Stimulated activated CD4-positive, alpha-beta T cell treated with anti-CD3 and anti-CD28 coated beads, Interleukin-4, amount 100 ng/mL, for 48 hours (primary cell): ENCODE measurements at places on chromosomes 2 and 18.

DNA sequence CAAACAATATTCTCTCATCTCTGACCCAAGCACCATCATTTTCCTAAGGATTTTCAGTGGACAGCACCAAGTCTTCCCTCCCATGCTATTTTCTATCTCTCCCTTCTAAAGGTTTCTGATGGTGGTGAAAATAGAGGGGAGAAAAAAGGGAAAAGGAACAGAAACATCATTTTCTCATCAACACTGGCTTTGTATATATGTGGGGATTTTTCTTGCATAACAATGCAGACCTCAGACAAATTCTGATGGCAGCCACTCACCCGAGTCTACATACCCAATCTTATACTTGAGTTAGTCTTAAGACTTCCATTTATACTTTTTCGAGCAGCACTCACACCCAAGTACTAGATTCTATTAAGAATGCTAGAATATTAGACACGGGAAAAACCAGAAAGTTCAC lies 95.8 kb downstream of the TMEM163 start:
- DNase-seq = no peak

GRCh38 chr2:241378816-241379215 lies 22.7 kb downstream of the FARP2 start:
- DNase-seq = no peak

- no peak for DNase-seq
Observed at GRCh38 chr2:31052284-31052683, 86.0 kb downstream of the GALNT14 start.

DNA sequence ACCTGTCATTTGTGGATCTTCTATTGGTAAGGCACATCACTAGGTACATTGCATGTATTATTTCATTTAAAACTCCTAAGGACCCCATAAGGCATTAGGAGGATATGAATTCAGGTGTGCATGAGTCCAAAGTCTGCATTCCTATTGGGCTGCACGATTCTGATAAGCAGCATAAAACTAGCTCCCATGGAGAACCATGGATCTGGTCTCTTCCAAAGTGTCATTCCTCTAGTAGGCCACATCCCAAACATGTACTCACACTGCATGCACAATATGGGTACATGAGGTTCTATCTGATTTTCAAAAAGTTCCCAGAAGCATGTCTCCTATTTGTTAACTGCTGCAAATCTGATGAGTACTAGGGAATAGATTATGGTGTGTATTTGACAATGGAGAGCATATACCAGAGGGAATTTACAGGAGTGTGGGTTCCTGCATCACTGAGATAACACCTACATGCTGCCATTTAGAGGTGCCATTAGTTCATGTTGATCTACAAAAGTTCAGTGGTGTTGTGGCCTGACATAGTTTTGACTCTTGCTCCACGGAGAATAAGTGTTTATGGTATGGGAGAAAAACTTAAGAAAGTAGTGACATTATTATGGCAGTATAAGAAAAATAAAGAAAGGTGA lies 11.3 kb downstream of the CYTIP start:
- no peak for DNase-seq

DNA sequence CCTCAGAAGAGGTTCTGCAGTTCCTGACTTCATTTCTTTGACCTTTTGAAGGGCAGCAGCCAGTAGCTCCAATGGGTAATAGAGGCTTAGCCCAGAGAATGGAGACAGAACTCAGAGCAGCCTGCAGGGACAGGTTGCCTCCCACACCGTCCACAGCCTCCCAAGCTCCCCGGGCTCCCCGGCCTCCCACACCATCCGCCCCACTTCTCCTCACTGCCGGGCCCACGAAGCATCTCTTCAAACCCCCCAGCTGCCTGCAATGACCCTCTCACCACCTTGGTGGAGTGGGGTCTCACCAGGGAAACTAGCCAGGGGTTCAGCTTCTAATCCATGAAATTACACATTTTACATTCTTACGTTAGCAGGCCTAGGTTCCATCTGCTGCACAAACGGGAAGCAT lies 652.0 kb upstream of the SALL3 start:
- DNase-seq = no peak

DNA sequence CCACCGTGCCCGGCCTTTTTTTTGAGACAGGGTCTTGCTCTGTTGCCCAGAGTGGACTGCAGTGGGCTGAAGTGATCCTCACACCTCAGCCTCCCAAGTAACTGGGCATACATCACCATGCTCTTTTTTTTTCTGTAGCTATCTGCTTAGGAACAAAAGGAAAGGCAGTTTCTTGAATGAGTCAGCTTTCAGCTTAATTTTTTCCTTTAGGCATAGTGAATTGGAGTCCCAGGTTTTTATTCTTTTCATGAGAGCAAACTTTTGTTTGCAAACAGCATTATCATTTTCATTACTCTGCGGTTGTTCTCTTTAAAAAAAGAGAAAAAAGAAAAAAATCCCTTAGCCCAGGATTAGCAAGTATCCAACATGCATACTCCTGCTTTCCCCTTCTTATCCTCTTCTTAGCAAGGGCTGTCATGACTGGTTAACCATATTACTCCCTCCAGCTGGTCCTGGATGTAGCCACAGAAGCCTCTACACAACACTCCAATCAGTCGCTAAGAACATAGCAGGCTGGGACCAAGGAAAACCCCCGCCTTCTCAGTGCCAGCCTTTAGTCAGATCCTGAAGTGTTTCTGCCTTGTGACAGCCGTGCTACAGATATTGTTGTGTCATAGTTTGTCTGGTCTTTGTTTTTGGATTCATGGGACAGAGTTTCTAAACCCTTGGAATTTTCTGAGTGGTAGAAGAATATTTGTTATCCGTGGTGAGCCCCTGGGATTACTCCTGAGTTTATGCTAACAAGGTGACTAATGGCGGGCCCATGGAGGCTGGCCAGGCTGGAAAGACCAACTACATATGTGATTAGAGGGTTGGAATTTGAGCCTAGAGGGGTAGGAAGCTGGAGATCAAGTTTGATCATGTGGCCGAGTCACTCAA lies 23.3 kb upstream of the ST3GAL5 start:
- no peak for DNase-seq

DNA sequence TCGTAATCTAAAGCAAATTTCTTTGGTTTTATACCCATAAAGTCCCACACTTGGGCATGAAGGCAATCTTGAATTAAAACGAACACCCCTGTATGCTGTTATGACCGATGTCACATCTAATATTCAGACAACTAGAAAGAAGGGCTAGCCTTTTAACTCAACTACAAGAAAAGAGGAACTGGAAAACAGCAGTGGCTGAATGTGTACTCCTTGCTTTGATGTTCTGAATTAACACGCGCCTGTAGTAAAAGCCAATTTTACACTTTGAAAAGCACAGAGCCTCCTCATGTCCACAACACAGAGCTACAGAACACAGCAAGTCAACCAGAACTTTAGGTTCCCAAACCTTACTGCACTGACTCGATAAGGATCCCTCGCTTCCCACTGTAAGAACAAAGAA lies 147.6 kb downstream of the HDAC4 start:
- DNase-seq = no peak

- no peak for DNase-seq
Observed at GRCh38 chr2:26988058-26988860, 17.8 kb downstream of the MAPRE3 start.

GRCh38 chr2:47041063-47041462 lies 114.0 kb downstream of the STPG4 start:
- no peak for DNase-seq

- no peak for DNase-seq
Observed at GRCh38 chr18:10860928-10861327, 288.4 kb downstream of the PIEZO2 start.

DNA sequence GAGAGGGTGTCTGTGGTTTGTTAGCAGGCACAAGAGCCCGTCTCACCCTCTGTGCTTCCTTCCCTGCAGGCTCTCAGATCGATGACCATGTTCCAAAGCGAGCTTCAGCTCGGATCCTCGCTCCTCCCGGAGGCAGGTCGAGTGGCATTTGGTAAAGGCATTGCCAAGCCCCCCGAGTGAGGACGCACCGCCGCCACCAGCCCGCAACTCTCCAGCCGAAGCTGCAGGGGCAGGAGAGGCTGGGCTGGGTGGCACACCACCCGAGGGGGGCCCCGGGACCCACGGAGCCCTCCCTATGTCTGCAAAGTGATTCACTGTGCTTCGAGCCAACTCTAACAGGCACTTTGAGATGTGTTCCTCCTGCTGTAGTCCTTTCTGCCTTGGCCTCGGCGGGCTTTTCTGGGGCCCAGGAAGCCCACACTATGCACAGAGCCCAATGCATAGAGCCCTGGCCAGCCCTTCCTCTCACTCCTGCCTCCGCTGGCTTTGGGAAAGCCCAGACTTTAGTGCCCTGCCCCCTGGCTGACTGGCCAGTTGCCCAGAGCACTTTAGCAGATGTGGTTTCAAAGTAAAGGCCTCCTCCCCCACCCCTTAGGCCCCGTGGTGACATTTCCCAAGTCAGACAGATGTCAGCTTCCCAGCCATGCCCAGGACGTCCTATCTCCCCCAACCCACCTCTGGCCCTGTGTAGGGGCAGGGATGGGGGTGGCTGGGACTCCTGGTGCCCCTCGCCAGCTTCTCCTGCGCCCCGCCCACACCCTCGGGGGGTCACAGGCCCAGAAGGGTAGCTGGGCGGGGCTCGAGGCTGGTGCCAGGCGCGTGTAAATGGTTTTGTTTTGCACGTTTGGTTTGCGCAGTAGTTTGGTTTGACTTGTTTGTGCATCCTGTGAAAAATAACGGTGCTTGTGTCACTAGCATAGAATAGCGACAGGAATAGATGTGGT lies 23.3 kb upstream of the MAPRE3 start:
- no peak for DNase-seq

DNA sequence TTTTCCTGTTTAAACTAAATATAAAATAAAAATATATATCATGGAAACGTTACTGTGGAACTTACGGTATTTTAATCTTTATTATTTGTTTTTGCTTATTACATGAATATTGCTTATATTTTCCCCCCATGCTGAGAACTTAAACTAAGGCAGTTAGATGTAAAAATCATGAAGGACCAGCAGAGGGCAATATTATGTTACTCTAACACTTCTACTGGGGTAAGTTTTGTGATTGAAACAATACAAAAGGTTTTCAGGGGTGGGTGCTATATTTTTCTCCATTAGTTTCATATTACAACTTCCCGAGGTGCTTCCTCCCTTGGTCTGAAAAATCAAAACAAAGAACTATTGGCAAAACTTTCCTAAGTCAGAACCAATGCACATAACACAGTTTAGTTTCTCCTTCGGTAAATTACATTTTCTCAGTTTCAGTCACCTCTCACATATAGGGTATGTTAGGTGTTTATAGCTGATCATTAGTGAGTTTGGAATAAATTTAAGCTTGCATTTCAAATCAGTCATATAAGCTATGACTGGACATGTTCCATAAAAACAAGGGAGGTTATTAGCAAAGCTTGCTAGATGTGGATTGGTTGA lies 54.8 kb downstream of the ZNF407 start:
- no peak for DNase-seq

DNA sequence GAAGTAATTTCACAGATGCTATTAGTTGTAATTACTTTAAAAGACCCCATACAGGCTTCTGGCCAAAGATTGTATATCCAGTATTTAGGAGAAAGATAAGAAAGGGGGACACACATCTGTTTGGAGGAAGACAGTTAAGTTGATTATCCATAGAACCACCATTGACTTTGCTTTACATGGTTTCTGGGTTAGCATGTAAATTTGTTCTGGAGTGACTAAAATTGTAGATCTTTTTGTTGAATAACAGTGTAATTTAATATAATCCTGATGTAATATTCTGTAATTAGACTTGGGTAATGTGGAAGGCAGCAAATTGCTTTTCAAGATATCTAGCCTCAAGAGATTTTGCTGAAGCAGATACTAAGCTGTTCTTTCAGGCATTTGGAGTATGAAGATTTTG lies 17.2 kb downstream of the COMMD1 start:
- DNase-seq = no peak

GRCh38 chr18:65754121-65754520 lies 3.3 kb downstream of the CDH7 start:
- no peak for DNase-seq

DNA sequence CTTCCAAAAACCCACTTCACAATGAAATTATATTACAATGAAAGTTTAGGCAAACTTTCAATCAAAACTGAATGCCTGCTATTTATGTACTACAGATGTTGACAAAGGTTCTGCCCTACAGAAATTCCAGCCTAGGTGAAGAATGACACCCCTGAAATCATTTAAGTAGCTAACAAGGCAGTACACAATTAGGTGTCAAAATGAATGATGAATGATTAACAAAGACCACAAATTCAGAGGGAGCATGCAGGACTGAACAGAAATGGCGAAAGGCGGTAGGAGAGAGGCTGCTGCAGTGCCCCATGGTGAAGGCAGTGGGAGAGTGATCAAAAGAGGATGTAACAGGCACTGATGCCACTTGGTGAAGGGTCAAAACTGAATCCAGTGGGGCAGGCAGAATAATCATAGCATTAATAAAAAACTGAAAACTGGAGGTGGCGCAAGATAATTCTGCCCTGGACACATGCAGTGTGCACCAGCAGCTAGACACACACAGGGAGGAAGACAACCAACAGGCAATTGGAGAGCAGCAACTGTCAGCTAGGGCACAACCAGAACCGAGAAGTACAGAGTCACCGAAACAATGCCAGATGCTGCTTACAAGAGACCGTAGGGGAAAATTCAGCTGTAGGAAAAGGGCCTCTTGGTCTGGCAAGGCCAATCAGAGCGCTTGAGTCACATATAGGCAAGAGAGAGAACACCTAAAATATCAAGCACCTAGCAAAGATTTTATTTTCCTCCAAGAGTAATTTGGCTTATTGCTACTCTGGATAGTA lies 4.5 kb downstream of the TMEM131 start:
- no peak for DNase-seq

DNA sequence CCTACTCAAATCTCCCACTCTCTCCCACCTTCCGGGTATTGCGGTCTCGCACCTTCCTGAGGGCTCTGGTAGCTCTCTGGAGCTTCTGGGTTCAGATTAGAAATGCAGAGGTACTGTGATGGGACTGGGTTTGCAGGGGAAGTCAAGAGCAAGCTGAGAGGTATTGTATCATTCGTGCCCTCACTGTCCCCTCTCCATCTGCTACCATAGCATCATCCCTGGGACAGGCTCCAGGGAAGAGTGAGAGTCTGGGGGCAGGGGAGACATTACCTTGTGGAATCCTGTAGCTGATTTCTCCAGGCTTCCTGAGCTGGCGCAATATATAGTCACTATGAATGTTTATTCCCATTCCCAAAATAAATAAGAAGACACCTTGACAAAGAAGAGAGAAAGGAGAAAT lies 49.6 kb downstream of the SRD5A2 start:
- DNase-seq = no peak

- DNase-seq = no peak
Observed at GRCh38 chr2:229340086-229340760, 69.1 kb upstream of the PID1 start.

DNA sequence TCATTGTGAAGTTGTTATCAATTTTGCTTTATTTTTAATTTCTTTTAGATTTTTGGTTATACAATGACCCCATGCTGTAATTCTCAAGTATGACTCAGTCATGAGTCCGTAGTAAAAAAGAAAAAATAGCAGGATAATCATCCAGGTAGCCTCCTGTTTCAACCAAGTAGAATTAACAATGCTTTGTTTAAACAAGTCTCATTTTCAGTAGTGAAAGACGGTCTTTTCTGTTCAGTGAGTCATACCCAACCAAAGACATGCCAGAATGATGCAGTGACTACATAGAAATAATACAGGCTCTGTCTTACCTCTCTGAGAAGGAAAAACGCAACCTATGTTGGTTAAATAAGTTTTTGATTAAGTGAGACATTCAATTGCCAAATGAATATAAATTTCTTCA lies 67.8 kb upstream of the DSC1 start:
- DNase-seq = no peak
